ENCODE measurements at places on chromosomes 11 and 22.

DNA sequence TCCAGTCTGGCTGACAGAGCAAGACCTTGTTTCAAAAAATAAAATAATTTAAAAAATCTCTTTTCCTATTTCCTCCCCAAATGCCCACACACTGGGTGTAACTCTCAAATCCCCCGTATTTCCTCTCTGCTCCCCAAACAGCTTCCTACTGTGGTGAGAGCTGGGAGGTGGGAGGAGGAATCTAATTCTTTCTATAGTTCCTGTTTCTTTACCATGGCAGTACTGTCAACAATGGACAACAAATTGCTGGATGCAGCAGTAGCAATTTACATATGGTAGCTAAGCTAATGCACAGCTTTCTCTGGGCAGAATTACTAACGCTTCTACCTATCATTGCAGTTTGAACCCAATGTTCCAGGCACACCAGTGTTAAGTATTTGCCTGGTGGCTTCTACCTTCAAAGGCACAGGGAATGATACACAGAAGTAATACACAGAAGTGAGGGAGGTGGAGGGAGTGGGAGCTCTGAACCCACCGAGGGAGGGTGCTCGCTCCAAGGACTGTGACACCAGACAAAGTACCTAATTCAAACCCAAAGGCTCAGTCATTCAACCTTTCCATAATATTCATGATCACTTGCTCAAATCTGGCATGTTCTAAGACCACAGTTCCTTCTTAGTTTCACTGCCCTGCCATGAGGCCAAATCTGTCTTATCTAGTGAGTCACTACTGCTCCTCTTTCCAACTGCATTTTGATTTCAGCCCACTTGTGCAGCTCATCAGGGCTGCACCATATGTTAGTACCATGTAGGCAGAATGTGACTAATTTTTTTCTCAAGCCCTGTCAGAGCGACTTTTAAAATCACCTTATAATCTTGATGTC is 37.9 kb downstream of the CELF1 start:
- no peak for DNase-seq

DNA sequence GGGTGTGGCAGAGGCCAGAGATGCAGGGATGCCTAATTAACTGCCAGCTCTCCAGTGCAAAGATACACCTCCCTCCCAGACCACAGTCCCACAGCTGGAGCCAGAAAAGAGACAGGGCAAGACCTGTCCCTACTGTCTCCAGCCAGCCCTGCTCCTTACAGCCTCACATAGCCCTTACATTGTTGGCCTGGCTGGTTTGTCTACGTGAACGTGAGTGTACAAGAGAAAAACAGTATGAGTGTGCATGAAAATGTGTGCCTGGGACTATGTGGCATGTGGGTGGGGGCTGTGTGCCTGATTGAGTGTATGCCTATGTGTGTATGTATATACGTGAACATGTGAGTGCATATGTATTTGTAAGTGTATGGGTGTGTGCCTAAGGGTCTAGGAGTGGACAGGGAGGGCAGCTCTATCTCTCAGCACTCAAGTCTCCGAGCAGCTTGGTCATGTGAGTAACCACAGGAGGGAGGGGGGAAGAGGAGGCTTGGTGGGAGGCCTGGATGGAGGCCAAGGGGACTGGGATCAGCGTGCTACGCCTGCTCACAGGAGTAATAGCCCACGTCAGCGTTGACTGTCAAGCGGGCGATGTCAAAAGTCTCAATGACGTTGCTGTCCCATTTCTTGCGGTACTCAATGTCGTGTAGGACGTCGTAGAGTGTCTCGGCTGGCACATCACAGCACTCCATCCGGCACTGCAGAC is 6.6 kb upstream of the ARAP1 start:
- no peak for DNase-seq

DNA sequence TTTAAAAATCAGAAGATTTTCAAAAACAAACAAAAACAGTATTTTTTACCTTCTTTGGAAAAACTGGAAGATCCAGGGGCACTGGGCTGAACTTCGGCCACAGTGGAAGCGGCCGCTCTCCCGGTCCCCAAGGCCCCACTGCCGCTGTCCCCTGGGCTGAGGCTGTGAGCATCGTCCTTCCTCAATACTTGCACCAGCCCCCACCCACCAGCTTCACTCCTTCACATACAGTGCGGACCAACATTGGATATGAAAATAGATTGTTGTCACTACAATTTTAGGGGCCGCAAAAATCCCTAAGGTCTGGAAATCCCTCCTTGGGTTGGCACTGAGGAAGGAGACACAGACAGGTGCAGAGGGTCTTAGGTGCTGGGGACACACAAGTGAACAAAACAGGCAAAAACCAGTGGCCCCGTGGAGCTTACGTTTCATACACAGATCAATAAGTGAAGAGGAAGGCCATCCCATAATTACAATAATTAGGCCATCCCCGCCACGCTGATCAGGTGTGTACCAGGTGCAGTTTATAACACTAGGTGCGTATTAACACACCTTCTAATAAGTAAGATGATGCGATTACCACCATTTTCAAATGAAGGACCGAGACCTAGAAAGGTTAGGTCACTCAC is 28.2 kb upstream of the SLC22A12 start:
- no peak for DNase-seq

GRCh38 chr11:103272876-103273275 is 163.7 kb downstream of the DYNC2H1 start:
- no peak for DNase-seq

DNA sequence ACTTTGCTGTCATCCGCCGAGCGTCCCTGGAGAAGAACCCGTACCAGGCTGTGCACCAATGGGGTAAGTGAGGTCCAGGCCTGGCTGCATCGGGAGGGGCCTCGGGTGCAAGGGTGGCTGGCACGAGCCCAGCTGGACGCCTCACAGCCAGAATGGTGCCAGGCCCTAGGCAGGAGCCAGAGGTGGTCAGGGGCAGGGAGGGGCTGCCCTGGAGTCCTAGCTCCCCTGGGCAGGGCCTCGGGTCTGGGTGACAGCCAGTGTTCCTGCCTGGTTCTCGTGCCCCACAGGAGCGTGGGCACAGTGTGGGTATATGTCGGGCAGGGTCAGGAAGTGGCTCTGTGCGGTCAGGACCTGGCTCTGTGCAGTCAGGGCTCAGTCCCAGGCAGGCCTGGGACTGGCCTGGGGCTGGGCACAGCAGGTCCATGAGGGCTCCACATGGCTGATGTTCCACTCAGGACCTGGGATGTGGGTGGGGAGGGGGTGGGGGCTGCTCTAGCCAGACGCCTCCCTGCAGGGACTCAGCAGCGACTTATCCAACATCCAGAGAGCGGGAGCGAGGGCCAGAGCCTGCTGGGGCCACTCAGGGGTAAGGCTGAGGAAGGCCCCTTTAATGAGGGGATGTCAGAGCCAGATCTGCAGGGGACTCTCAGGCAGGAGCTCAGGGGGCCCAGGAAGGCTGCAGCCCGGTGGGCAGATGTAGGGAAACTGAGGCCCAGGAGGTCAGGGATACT is 1.2 kb downstream of the TSPAN32 start:
- DNase-seq, result no peak

DNA sequence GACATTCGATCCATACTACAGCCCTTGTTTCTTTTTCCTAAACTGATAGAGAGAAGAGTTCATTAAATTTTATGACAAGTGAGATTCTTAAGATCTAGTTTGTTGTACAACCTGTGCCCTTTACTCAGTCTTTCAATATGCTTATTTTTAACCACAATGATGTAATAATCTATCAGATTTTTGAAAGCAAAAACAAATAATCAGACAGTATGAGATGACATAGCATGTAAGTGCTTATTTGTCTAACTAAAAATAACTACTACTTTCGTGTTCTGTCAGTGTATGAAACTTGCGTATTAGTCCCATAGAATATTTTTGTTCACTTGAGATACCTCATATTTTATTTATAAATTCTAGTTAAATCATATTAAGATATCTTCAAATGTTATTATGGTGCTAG is 33.2 kb downstream of the RAB39A start:
- DNase-seq, result no peak

- peak; percentile 98 for DNase-seq
Observed at GRCh38 chr11:69106031-69106811, 49.5 kb upstream of the SMIM38 start.

GRCh38 chr11:28537822-28538221 is 429.6 kb downstream of the METTL15 start:
- DNase-seq, result peak; percentile 67

DNA sequence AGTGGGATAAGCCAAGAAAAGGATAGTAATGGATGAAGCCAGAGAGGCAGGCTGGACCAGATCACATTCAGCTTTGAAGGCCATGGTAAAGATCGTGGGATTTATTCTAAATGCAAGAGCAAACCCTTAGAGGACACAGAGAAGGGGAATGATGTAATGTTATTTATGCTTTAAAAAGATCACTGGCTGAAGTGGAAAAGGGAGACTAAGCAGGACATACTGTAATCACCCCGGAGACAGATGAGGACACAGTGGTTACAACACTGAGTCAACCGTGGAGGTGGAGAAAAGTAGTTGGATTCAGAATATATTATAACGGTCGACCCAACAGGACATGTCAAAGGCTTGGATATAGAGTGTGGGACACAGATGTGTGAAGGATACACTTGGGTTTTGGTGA is 38.5 kb downstream of the CDON start:
- no peak for DNase-seq

DNA sequence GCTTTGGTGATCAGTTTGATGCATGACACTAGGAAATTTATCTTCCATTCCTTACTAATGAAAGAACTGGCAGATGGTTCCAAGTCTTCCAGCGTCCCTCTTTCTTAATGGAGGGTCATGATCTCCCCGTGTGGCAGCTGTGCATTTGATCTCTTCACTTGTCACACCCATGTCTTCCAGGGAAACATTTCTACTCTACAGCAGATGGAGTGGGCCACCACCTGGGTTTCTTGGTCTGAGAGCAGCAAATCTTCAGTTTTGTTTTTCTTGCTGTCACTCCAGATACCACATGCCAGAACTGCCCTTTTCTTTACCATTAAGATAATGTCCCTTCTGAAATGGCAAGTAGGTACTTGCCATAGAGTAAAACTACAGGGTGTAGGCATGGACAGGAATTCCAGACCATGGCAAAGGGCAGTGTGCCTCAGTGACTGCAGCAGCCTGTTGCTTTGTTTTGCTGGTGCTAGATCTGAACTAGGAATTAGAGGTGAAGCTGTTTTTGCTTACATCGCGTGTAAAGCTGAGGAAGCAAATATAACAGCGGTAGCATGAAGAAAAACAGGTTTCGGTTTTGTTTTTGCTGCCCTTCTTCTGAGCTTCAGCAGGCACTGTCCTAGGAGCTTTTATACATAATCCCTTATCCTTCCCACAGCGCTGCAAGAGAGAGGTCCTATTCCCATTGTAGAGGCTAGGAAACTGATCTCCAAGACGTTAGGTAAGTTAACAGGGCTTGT is 20.7 kb upstream of the C11orf96 start:
- no peak for DNase-seq

GRCh38 chr11:12719221-12719620 is 45.0 kb downstream of the TEAD1 start:
- DNase-seq, result no peak

- no peak for DNase-seq
Observed at GRCh38 chr22:16783930-16784354, 41.3 kb downstream of the XKR3 start.

DNA sequence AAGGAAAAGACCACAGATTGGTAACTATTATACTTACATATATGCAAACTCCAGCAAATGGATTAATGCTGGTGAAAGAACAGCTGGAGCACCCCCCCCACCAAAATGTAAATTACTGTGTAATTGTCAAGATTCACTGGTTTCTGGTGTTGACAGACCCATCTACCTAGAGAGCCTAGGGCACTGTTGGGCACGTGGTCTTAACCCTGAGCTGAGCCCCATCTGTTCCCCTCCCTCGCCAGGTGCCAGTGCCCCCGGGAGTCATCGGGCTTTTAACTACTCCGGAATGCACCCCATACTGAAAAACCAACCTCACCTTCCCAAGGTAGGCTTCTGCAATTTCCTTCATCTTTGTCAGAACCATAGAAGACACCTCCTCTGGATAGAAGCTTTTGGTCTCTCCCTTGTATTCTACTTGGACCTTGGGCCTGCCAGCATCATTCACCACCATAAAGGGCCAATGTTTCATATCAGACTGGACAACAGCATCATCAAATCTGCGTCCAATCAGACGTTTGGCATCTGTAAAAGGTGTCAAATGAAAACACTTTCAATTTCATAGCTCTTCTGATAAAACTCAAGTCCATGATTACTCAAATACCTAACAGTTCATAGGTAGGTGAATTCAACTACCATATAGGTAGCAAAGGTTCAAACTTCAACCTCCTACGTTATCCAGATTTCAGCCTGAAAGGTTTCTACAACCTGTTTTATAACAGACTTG is 1.5 kb downstream of the HSPA8 start:
- DNase-seq, result no peak

DNA sequence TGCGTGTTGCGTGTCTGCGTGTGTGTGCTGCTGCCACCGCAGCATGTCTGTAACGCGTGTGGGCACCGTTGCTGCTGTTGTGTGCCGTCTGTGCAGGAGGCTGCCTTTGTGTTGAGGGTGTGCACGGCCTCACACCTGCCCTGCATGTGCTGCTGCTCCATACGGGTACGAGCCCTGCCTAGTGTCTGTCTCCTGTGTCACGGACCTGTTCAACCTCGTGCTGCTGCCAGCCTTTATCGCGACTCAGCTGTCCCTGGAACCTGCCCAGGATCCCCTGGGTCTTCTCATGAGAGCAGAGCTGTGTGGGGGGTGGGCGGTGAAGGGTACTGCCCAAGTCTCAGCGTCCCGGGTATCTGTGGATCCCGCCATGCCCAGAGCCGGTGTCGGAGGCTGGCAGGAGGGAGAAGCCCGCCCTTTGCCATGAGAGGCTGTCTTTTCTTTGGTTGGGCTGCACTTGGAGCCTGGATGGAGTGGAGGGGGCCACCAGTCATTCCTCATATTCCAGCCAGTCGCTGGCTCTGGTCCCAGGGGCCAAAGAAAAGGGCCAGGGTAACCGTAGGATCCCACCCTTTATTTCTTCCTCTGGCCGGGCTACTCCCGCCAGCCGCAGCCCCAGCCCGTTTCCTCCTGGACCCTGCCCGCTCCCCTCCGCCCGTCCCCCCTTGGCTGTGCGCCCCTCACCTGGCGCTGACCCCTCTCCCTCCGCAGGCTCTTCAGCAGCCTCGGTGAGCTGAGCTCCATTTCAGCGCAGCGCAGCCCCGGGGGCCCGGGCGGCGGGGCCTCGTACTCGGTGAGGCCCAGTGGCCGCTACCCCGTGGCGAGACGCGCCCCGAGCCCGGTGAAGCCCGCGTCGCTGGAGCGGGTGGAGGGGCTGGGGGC is 7.8 kb upstream of the ACR start:
- DNase-seq, result no peak

- peak; percentile 70 for DNase-seq
Observed at GRCh38 chr22:23467721-23468294, 112.3 kb downstream of the IGLL1 start.

DNA sequence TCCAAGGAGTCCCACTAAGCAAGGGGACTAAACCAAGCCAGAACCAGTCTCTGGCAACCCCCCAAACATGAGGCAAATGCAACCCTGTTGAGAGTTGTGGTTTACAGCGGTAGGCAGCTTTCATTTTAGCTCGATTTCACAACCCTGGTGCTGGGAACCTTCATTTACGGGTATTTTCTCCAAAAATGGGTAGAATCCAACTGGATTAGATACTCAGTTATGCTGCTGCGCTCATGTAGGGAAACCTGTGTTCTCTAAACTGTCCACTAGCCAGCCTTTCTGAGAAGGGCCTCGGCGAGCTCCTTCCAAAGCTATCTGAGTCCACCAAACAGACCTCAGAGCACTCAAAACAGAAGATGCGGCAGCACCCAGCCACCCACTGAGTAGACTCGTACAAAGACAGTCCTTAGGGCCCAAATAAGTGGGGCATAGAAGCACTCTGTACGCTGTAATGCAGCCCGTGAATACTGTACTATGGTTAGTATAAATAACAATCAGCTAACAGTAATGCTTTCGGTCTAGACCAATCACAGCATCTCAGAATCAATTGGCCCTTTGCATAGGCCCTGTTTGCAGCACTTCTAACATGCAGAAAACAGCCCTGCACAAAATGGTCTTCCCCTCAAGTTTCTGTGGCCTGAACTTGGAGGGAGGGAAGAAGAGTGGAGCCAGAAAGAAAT is 104.7 kb downstream of the ETS1 start:
- DNase-seq, result no peak

All from LNCaP clone FGC (cell line).